ENCODE measurements at places on chromosomes 1 and 21.

- DNase-seq: no peak
These were observed 33.1 kb downstream of the LPAR3 start for GRCh38 chr1:84859866-84860265.

DNA sequence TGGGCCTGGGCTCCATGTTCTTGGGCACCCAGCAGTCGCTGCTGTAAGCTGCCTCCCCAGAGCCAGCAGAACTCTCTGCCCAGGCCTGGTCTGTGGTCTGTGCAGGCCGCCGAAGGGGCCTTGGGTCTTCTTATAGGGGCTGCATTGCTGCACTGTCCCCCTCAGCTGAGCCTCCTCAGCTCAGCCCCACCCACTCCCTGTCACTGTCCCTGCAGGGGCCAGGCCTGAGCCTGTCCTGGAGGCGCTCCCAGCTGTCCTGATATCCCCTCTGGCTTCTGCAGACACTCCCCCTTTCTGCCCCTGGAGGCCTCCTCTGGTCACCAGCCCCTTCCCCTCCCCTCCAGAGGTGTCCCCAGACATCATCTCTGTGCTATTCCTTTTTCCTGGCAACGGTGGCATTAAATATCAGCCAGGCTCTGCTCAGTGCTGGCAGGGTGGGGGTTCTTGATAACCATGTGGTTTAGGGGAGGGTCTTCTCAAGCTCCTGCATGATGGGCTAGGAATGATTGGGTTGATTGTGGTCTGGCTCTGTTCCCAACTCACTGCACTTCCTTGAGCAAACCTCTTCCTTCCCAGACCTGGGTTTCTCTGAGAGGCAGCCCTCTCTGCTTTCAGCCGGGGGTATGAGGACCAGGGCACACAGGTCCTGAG is 3.7 kb upstream of the FOXO6 start:
- DNase-seq: no peak

GRCh38 chr1:198467907-198468306 is 72.6 kb downstream of the ATP6V1G3 start:
- no peak for DNase-seq

DNA sequence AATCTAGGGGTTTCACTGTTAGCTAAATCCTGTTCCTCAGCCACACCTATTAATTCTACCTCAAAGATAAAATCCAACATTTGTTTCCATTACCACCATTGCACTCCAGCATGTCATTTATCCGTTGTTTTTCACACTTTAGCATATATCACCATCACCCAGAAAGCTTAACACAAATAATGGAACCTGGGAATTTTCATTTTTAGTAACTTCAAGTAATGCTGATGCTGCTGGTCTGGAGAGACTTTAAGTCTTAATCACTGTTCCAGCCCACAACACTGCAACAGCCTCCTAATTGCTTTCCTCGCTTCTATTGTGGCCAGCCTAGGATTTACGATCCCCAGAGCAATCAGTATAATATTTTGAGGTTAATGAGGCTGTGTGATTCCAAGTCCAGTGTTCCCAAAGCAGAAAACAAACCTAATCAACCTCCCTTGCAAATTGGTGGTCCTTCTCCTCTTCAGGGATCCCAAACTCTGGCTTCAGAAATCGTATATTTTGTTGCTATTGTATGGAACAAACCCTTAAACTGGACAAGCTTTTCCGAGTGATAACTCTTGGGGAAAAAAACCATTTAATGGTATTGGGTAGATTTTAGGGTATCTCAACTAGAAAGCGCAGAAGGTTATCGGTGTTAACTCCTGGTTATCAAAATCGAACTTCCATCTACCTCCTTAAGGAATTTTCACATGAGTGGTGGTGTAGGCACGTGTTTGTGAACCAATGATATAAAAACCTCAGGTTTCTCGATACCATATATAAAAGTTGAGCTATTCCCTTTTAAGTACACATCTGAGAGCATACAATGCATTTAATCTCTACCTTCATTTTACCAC is 50.0 kb upstream of the BOLA1 start:
- no peak for DNase-seq

DNA sequence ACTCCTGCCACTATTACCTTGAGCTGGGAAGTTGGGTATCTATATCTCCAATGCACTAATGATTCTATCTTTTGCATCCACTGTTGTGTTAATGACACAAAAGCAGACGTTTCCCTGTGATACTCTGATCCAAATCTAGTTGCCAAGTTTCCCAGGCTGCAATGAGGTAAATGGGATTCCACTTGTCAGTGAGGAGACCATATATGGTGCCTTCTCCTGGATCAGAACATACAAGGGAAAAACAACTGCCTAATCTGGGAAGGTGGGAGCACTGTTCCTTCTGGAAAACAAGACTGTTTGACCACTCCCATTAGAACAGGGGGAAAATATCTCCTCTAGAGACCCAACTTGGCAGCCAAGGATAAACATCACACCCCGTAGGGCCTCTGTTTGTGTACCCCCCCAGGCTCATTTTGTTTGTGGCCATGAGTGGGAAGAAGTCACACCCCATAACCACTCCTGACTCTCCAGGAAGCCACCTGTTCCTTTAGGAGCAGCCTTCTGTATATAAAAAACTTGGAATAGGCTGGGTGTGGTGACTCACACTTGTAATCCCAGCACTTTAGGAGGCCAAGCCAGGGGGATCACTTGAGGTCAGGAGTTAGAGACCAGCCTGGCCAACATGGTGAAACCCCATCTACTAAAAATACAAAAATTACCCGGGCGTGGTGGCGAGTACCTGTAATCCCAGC is 28.5 kb upstream of the SLC6A9 start:
- no peak for DNase-seq
